ENCODE measurements at places on chromosomes 4 and X. TPM values are rescaled to one million over a fixed set of nuclear protein-coding genes. Genes with fewer than 3 reads are reported as not detected.

GRCh38 chr4:152616804-152617203 lies 63.0 kb downstream of the TMEM154 start:
- DNase-seq: peak; percentile 50
- H3K27me3 ChIP-seq: no peaks in the 10 kb centered on the region
- H3K4me1 ChIP-seq: no peaks in the 10 kb centered on the region
- no peak overlapping the region for H3K4me3 ChIP-seq
- H3K36me3 ChIP-seq: no peaks in the 10 kb centered on the region

- H3K27me3 ChIP-seq: no peaks in the 10 kb centered on the region
- no peak for DNase-seq
- H3K4me3 ChIP-seq: no peak overlapping the region
- H3K36me3 ChIP-seq: no peaks in the 10 kb centered on the region
- peaks cover 9% of the 10 kb centered on the region for H3K4me1 ChIP-seq
Observed at GRCh38 chr4:55507612-55508011, 39.1 kb downstream of the CLOCK start.

DNA sequence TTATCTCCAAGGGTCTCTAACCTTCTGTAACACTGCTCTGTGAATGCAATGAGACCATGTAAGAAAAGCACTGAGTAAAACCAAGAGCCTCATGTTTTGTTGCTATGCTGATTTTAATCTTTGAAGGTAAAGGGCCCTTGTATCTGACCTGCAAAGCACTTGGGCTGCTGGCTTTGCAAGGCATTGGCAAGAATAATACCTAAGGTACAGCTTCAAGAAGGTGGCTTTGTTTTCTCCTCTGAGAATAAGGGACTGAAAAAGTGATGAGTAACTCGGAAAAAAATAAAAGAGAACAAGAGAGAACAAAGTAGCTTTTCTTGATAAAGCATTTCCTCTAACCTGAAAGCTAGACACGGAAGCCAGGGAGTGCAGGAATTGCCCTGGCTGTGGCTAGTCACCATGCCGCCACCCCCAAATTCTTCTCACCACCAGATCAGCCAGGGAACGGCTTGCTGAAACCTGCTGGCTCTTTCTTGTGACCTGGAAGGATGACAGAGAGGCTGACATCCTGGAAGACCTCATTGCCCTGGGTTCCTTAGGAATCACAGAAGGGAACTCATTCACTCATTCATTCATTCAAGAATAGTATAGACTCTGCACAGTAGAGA lies 41.8 kb upstream of the HS3ST1 start:
- no peaks in the 10 kb centered on the region for H3K27me3 ChIP-seq
- no peak overlapping the region for H3K27ac ChIP-seq
- no peak overlapping the region for H3K4me3 ChIP-seq
- DNase-seq: no peak
- H3K36me3 ChIP-seq: no peaks in the 10 kb centered on the region

- H3K36me3 ChIP-seq: no peaks in the 10 kb centered on the region
- H3K4me3 ChIP-seq: no peak overlapping the region
- no peak for DNase-seq
- no peaks in the 10 kb centered on the region for H3K27me3 ChIP-seq
- H3K27ac ChIP-seq: no peak overlapping the region
Observed at GRCh38 chr4:74670583-74670982, 123.7 kb downstream of the BTC start.

DNA sequence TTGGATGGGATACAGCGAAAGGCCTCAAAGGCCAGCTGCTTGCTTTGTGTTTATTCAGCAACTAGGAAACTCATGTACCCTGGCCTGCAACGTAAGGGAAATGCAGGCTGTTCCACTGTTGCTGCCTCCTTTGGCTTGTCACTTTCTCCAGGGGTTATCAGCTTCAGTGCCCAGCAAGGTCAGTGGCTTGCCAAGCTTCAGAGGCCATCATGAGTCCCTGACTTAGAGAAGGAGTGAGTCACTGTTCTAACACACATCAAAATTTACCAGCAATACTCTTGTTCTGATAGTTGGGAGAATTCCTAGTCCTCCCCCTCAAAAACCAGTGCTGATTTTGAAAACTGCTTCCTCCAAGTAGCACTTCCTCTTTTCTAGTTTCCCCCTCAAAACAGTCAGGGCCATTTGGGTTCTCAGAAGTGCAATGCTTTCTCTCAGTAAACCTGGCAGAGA lies 250.8 kb downstream of the ARHGAP24 start:
- H3K27ac ChIP-seq: peak overlapping the region; percentile 35
- no peak for DNase-seq
- H3K27me3 ChIP-seq: no peaks in the 10 kb centered on the region
- no peak overlapping the region for H3K4me3 ChIP-seq
- no peaks in the 10 kb centered on the region for H3K36me3 ChIP-seq

GRCh38 chrX:19566359-19567222 lies 51.3 kb upstream of the MAP3K15 start:
- DNase-seq: no peak
- no peaks in the 10 kb centered on the region for H3K27me3 ChIP-seq
- no peaks in the 10 kb centered on the region for H3K4me1 ChIP-seq
- H3K36me3 ChIP-seq: no peaks in the 10 kb centered on the region
- H3K27ac ChIP-seq: no peak overlapping the region

DNA sequence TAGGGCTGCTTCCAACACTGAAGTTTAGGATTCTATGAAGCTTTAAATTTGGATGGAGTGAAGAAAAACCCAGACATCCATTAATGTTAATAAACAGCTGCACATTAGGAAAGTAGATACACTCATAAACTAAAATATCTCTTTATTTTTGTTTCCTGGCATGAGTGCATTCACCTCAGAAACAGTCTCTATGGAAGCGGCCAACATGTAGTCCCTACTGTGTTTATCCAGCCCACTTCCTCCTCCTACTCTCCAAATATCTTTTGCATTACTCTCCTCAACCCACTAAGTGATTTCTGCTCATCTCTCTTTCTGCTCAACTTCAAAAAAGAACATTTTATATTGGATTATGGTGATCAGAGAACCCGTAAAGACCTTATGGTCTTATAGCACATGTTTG lies 180.3 kb upstream of the MXRA5 start:
- H3K27ac ChIP-seq: no peak overlapping the region
- H3K27me3 ChIP-seq: no peaks in the 10 kb centered on the region
- no peak for DNase-seq
- H3K4me3 ChIP-seq: no peak overlapping the region
- no peaks in the 10 kb centered on the region for H3K36me3 ChIP-seq

DNA sequence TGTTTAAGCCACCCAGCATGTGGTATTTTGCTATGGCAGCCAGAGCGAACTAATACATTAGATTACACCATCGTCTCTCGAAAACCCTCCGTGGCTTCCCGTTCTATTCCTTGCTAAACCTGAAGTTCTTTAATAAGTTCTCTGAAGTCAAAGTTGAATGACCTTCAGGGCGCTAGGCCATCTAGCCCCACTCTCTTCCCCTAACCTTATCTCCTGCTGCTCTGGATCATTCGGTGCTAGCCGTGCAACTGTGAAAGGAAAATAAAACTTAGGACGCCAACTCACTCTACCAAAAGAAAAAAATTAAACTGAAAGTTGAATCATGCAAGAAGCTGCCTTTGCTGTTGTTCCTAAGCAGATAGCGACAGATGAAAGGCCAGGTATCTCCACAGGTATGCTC lies 40.0 kb downstream of the CHRNA9 start:
- no peaks in the 10 kb centered on the region for H3K27me3 ChIP-seq
- H3K4me1 ChIP-seq: no peaks in the 10 kb centered on the region
- H3K36me3 ChIP-seq: no peaks in the 10 kb centered on the region

DNA sequence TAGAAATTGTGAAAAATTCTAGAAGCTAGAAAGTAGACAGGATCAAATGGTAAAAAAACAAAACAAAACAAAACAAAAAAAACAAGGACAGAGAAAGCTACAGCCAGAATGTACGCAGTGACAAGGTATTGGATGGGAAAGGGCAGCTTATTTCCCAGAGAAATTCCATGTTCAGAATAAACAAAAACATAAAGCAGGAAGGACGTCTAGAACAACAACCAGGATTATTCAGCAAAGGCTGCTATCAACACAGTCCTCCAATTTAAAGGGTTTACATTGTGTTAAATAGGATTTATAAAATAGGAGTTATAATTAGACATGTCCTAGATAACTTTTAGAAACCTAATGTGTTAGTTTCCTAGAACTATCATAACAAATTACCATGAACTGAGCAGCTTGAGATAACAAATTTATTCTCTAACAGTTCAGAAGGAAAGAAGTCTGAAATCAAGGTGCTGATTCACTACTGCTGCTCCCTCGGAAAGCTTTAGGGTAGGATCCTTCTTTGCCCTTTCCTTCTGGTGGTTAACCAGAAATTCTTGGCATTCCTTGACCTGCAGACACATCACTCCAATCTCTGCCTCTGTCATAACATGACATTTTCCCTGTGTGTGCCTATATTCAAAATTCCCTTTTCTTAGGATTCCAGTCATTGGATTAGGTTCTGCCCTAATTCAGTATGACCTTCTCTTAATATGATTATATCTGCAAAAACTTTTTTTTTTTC lies 175.6 kb downstream of the SNCA start:
- DNase-seq: no peak
- H3K4me1 ChIP-seq: no peaks in the 10 kb centered on the region
- H3K4me3 ChIP-seq: no peak overlapping the region

DNA sequence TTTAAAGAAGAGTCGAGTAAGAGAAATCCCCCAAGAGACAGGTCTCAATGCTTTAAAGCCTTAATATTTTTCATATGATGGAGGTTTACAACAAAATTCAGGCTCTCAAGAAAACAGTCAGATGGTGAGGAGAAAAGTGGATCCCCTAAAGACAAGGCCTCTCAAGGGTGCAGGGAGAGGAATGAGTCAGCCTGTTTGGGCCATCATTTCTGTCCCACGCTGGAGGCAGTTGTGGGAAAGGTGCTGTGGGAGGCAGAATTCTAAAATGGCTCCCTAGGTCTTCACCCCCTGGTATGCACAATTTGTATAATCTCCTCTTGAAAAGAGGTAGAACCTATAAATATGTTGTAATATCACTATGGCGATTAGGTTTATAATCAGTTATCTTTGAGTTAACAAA lies 4.6 kb upstream of the TIFA start:
- H3K4me1 ChIP-seq: no peaks in the 10 kb centered on the region
- no peak for DNase-seq
- H3K4me3 ChIP-seq: no peak overlapping the region
- H3K27me3 ChIP-seq: no peaks in the 10 kb centered on the region

GRCh38 chr4:38621028-38621684 lies 42.8 kb upstream of the KLF3 start:
- H3K27ac ChIP-seq: no peak overlapping the region
- H3K36me3 ChIP-seq: no peaks in the 10 kb centered on the region
- peak; percentile 86 for DNase-seq
- H3K4me1 ChIP-seq: peaks cover 25% of the 10 kb centered on the region
- H3K4me3 ChIP-seq: no peak overlapping the region
- H3K27me3 ChIP-seq: no peaks in the 10 kb centered on the region

GRCh38 chr4:71229477-71230270 lies 109.1 kb upstream of the SLC4A4 start:
- peaks cover 32% of the 10 kb centered on the region for H3K4me1 ChIP-seq
- no peak for DNase-seq
- no peaks in the 10 kb centered on the region for H3K27me3 ChIP-seq
- H3K4me3 ChIP-seq: no peak overlapping the region
- peak overlapping the region; percentile 36 for H3K27ac ChIP-seq

GRCh38 chr4:147789596-147789995 lies 57.7 kb downstream of the ARHGAP10 start:
- H3K27ac ChIP-seq: peak overlapping the region; percentile 57
- no peaks in the 10 kb centered on the region for H3K27me3 ChIP-seq
- DNase-seq: no peak
- H3K4me1 ChIP-seq: peaks cover 70% of the 10 kb centered on the region
- H3K36me3 ChIP-seq: no peaks in the 10 kb centered on the region
- H3K4me3 ChIP-seq: no peak overlapping the region

- H3K4me1 ChIP-seq: no peaks in the 10 kb centered on the region
- H3K36me3 ChIP-seq: no peaks in the 10 kb centered on the region
- no peak overlapping the region for H3K4me3 ChIP-seq
- peaks cover 13% of the 10 kb centered on the region for H3K27me3 ChIP-seq
- H3K27ac ChIP-seq: no peak overlapping the region
Observed at GRCh38 chrX:133921764-133922389, 63.5 kb downstream of the GPC3 start.

DNA sequence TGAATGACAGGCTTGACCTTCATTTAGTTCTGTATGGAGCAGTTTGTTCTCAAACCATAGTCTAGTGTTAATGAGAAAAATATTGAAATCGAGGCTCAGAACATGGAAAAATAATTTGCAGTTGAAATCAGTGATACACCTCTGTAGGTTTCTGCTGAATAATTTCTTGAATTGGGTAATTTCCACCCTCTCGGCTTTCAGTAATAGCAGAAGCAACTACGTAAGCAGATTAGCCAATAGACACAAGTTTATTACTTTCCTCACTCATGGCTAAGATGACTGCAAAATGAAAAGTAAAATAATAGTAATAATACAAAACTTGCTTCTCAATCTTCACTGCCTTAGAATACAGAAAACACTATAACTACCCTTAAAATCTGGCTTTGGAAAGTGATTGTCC lies 46.0 kb downstream of the USP38 start:
- no peaks in the 10 kb centered on the region for H3K27me3 ChIP-seq
- peak overlapping the region; percentile 74 for H3K27ac ChIP-seq
- H3K4me3 ChIP-seq: no peak overlapping the region
- no peak for DNase-seq

GRCh38 chr4:16231570-16232245 lies 5.4 kb upstream of the TAPT1 start:
- no peak for DNase-seq
- H3K36me3 ChIP-seq: no peaks in the 10 kb centered on the region
- peak overlapping the region; percentile 20 for H3K27ac ChIP-seq
- peaks cover 27% of the 10 kb centered on the region for H3K4me1 ChIP-seq
- no peaks in the 10 kb centered on the region for H3K27me3 ChIP-seq

DNA sequence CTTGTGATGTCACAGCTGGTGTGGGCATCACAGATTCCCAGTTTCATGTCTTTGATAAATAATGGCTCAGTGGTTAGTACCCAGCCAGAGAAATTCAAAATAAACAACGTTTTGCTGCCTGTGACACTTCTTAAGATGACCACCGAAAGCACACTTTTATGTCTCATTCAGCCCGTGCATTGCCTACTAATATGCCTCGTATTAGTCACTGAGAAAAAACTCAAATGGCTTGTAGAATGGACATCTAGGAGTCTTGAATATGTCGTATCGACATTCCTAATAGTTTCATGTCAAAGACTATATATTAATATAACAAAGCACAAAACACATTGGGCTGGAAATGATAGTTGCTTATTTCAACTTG lies 103.9 kb upstream of the FAT1 start:
- H3K4me3 ChIP-seq: no peak overlapping the region
- no peaks in the 10 kb centered on the region for H3K27me3 ChIP-seq
- peaks cover 6% of the 10 kb centered on the region for H3K4me1 ChIP-seq

DRP2 gene
- total RNA-seq: 0.97 TPM

MFSD8 gene
- 16.7 TPM for total RNA-seq

Data from esophagus muscularis mucosa (tissue), 4 donors.